Tibial nerve (tissue), 4 donors: ENCODE measurements at places on chromosomes 13 and 19. TPM values are rescaled to one million over a fixed set of nuclear protein-coding genes. Genes with fewer than 3 reads are reported as not detected.

GRCh38 chr13:32530841-32531253 is 7.7 kb downstream of the N4BP2L2 start:
- peak; percentile 33 for DNase-seq

Gene PINLYP
- total RNA-seq = 20.8 TPM

GRCh38 chr13:109913936-109914510 is 127.6 kb upstream of the IRS2 start:
- DNase-seq = no peak

- no peak for DNase-seq
These were observed 555.2 kb downstream of the SLITRK1 start for GRCh38 chr13:83327091-83327490.

GRCh38 chr13:47044842-47045241 is 148.0 kb upstream of the HTR2A start:
- DNase-seq = no peak

Gene ONECUT3
- not detected for total RNA-seq

GRCh38 chr13:77398825-77399620 is 72.1 kb upstream of the MYCBP2 start:
- DNase-seq = no peak

DNA sequence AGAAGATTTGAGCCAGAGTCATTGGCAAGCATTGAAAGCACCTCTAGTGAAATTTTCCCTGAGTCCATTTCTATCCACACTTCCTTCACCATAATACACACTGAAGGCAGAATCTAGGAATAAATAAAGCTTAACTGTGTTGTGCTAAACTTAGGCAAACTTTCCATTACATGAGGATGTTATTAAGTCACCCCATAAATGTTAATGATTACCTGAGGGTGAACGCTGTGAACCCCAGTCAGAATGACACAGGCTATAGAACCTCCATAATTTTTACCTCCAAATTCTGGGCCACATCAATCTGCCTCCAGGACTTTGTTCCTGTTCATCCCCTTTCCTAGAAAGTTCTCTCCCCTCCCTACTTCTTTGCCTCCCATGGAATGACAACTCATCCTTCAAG is 71.0 kb downstream of the RAP2A start:
- no peak for DNase-seq

- no peak for DNase-seq
These were observed 1.9 kb downstream of the CCNE1 start for GRCh38 chr19:29813642-29814041.

- DNase-seq = no peak
These were observed 17.0 kb upstream of the PIK3R2 start for GRCh38 chr19:18135712-18136584.

DNA sequence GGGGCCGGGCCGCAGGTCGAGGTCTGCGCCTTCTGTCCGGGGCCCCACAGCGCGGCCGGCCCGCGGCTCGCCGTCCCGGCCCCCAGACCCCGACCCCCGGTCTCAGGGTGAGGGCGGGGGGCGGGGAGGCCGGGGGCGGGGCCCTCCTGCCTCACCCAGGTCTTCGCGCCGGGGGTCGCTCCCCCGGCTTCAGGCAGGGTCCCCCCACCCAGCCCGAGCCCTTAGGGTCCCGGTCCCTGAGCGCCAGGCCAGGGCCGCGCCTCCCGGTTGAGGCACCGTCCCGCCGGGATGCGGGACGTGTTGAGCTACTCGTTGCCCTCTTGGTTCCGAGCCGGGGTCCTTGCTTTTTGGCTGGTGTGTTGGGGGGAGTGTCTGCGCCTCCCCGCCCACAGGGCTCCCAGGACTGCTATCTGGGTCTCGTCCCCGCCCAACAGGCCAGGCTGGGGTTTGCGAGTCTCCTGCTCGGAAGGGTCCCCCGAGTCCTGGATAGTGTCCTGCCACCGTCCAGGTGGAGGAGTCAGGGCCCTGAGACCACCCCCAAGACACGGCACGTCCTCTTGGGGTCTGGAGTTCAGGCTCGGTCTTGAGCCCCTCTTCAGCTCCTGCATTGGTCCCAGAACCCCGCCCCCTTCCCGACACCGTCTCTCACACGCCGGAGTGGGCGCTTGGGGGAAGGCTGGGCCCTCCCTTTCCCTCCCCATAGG is 452 bp downstream of the PIAS4 start:
- peak; percentile 40 for DNase-seq

- DNase-seq = no peak
These were observed 23.2 kb downstream of the SUGP1 start for GRCh38 chr19:19296953-19297689.

Gene CGB3
- total RNA-seq = not detected

Gene CD33
- 9.2 TPM for total RNA-seq

GRCh38 chr19:16541526-16542044 is 652 bp downstream of the CHERP start:
- DNase-seq = no peak

Gene KLHL1
- total RNA-seq = not detected

Gene AMH
- total RNA-seq = 2.1 TPM

Gene TNNI3
- total RNA-seq = not detected

DNA sequence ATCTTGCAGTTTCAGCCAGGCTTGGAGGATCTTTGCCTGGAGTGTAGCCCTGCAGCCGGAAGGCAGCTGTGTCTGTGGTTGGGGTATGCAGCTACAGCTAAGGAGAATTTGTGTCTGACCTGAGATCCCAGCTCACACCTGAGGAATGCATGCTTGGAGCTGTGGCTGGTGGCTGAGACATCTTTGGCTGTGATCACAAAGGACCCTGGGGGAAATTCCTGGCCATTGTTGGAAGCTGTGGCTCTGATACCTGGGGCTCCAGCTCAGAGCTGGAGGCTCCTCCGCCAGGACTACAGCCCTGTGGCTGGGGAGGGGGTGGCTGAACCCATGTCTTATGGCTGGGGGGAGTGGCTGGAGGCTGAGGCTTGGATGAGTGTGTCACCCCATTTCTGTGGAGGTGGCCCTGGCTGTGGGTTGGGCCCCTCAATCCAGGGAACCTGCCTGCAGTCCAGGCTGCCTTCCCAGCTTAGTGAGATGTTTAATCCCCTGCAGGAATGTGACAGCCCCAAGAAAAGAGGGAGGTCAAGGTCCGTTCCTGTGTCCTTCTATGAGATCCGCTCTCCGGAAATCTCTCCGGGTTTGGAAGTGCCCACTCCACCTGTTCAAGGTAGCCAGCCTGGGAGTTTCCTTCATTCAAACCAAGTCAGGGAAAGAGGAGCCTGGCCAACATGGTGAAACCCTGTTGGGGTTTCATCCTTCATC is 27.6 kb downstream of the ARHGEF18 start:
- DNase-seq = no peak

DNA sequence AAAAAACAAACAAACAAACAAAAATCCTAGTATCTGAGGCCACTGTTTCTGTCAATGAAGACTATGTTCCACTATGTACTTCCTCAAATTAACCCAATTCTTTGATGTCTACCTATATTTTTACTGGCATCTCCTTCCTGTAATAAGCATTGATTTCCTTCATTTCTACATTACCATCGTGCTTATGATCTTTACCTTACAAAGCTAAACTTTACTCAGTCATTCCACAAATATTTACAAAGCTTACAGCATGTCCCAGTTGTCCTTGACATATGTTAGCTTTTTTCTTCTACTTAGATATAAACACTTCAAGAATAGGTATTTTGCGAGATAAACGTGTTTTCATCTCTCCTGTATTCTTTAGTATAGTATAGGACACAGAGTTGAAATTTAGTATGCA is 1090.9 kb downstream of the PCDH9 start:
- no peak for DNase-seq

DNA sequence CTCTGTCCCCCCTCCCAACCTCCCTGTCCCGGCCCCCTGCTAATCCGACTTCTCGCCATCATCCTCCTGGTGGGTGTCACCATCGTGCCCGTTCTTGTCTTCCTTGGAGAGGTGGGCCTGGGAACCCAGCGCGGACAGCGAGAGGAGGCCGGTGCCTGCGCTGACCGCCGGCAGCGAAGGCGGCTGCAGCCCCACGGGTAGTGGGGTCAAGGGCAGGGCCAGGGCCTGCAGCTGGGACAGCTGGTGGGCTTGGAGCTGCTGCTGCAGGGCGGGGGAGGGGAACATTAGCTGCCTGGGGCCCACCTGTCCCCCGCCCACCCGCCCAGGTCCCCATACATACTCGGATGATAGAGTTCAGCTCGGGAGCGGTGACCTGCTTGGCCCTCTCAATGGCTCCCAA is 8.5 kb downstream of the TLE5 start:
- no peak for DNase-seq

GRCh38 chr13:62910541-62911060 is 1495.0 kb upstream of the PCDH20 start:
- no peak for DNase-seq

DNA sequence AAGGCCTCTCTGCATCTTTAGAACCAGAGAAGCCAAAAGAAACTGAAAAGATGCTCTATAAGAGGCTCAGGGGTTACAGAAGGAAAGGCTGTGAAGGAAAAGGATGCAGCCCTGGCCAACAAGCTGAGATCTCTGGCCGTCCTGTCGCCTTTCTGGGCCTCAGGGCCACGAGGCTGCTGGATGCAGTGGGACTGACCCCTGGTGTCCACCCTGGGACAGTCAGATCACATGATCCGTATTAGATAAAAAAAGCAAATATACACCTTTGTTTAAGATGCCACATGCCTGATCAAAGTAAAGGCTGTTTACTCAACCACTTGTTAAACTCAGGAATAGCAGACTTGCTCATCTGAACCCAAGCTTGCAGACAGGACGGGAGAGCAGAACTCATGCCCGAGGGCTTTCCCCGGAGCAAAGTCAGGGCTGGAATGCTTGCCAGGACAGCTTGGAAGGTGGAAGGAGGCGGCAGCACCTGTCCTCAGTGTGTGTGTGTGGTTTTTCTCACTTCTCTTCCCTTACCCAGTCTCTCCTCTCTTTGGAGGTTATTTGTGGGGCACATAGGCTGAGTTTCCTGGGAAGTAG is 206.5 kb upstream of the TSHZ3 start:
- no peak for DNase-seq

GRCh38 chr13:93430381-93430780 is 203.8 kb downstream of the GPC6 start:
- no peak for DNase-seq

- DNase-seq = no peak
These were observed 6.5 kb downstream of the ARHGEF18 start for GRCh38 chr19:7355151-7355820.

DNA sequence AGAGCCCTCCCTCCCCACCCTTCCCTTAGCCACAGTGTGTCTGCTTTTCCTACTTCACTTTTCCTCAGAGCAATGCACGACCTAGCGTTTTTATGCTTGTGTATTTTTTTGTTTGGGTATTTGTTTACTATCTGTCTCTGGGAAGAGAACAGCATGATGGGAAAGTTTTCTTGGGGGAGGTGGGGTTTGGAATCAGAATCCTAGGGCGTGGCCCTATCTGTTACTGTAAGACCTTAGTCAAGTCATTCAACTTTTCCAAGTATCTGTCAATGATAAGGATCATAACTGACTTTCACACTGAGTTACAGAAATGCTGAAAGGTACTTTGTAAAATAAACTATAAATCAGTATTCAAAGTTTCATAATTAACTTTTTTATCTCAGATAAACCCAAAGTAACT is 146.3 kb upstream of the WASF3 start:
- no peak for DNase-seq

DNA sequence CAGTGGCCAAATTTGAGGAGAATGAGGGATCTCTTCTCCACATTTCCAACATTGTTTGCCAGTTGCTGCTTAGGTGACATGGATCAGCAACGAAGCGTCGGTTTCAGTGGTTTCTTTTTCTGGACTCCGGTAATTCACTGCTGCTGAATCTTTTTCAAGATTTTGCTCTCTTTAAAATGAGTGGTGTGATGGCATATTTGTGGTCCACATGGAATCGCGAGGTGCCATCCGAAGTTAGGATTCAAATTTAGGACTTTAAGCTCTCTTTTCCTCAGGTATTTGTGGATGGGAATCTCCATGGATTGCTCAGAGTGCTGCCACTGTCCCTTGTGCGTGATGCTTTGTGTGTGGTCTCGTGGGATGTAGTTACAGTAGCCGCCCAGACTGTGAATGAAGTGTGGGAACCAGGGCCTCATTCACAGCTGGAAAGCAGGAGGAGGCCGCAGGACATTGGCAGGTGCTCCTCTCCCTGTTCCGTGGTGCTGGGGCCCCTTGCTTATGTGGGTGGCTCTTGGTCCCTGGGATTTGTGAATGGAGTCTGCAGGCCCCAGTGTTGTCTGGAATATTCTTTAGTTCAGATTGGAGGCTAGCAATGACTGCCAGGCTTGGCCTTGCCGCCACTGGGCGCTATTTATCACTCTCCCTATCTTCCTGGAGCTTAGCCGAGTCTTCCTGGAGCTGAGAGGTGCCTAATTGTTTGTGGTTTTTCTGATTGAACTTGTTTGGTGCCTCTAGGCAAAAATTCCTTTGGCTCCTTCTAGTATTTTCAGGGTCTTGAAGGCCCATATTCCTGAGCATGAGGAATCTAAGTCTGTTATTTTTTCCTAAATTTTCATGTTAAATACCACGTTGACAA is 1.5 kb downstream of the ILF3 start:
- no peak for DNase-seq

Gene LAIR1
- 59.1 TPM for total RNA-seq

DNA sequence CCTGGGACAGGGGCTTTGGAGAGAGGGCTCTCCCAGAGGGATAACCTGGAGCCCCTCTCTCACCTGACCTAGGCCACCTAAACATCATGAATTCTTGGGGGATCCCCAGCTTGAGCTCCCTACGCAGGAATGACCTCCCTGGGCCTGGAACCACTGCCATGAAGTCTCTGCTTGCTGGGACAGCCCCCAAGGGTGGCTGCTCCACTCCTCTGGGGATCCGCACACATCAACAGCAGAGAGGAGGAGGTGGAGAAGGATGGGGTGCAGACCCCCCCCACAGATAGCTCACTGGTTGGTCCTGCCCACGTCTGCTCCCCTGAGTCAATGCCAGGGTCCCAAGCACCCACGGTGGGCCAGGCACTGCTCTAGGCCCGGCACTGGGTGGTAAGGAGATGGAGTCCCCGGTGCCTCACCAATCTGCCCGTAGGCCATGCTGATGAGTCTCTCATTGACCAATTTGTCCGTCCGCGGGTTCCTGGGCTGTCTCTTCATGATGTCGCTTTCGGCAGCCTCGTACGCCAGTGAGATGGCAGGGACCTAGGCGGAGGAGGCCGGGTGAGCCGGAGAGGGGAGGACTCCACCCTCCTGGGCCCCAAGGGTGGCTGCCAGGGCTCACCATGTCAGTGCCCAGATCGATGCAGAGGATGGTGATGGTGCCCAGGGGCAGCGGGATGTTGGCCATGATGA is 10.8 kb upstream of the RABAC1 start:
- DNase-seq = no peak

- DNase-seq = no peak
These were observed 191.0 kb upstream of the SOX1 start for GRCh38 chr13:111875915-111876314.

- DNase-seq = no peak
These were observed 3.5 kb downstream of the LILRB5 start for GRCh38 chr19:54253331-54254194.

Gene ZNF415
- total RNA-seq = 5.9 TPM
